Bladder microvascular endothelial cell (primary cell): ENCODE measurements at places on chromosomes 2 and 18. TPM values are rescaled to one million over a fixed set of nuclear protein-coding genes. Genes with fewer than 3 reads are reported as not detected.

The ANKZF1 gene
- 19.3 and 23.1 TPM in 2 replicates for total RNA-seq

The SLC23A3 gene
- total RNA-seq = 0.81 and 4.5 TPM in 2 replicates

The MC2R gene
- not detected in 2 replicates for total RNA-seq

The YES1 gene
- total RNA-seq = 94.1 and 131 TPM in 2 replicates

The CGREF1 gene
- 0.65 and 2.3 TPM in 2 replicates for total RNA-seq

The ERBB4 gene
- total RNA-seq = under 0.01 and 0.06 TPM in 2 replicates
